Substantia nigra (tissue), 51 donors: ENCODE measurements at places on chromosomes 16 and 17.

DNA sequence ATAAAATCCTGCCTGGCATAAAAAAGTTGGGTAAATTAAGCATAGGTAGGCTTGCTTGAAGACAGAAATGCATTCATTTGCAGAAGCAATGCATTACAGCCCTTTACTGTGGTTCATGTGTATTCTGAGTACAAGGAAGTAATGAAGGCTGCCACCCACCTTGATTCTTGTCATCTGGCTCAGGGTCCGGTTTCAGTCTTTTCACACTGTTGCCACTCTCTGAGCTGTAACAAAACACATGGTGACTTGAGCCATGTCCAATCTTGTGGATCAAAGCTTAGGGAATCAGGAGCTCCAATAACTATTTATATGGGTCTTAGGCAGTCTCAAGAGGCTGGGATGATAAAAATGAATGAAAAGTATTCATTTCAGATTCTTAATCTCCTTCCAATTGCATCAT lies 22.0 kb downstream of the PSME3IP1 start:
- no peak for DNase-seq

DNA sequence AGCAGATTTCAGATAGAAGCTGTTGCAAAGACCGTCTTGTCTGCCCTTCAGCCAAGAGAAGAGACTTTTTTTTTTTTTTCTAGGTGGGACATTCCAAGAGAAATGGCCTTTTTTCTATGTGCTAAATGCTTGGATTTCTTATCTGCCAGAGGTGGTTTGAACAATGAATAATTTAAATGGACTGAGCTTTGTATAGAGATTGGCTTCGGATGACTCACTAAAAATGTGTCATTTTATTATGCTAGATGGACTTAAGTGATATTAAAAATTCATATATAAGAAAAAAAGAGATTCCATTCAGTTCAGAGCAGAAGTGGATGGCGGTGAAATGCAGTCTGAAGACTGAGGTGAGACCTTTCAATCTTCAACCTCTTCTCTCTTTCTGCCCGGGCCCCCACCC lies 58.4 kb downstream of the MEAK7 start:
- DNase-seq: no peak

- peak; percentile 15 for DNase-seq
Observed at GRCh38 chr16:54936979-54937670, 6.5 kb downstream of the IRX5 start.

GRCh38 chr16:77298418-77299360 lies 99.5 kb downstream of the SYCE1L start:
- no peak for DNase-seq

DNA sequence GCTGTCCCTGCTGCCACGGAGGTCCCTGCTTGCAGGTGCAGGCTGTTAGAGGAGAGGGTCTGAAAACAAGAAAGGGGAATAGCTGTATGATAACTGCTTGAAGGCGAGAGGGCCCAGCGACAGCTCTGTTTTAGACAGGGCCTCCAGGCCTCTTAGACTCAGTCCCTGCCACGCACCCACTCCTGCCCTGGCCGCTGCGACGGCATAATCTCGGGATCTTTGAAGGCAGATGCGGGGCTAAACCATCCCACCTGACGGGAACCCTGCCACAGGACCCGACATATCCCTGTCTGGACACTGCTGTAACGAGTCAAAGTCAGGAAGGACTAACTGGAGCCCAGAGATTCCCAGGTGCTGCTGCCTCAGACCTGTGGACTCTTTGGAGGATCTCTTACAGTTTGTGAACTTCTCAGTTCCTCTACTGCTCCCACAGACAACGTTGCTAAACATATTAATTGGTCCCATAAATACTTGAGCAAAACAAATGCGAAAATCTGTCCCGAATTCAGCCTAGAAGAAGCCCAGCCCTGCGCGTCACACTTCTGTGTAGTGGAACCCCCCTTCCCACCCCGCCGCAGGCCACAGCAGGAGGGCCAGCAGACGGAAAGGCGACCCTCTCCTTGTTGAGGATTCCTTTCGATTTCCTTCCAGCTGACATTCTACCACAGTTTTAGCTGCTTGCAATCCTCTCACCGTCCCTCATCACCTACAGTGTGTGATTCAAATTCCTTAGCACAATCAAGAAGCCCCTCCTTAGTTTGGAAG lies 998 bp upstream of the TMEM11 start:
- no peak for DNase-seq

- no peak for DNase-seq
Observed at GRCh38 chr17:489758-490329, 137.2 kb upstream of the RPH3AL start.

DNA sequence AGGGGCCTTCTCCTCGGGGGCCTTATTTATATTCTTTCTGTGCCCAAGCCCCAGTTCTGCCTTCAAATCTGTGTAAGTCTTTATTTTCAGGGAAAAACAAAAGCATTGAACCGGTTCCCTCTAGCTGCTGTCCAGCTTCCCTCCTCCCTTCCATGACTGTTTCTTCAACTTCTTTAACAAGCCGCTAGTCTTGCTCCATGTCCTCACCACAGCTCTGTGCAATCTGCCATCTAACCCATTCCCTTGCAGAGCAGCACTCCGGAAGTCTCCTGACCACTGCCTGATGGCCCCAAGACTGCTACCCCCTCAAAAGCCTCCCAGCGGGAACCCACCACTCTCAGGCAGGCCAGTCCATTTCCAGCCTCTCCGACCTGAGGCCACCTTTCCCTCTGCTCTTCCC lies 16.9 kb downstream of the EMC8 start:
- no peak for DNase-seq

DNA sequence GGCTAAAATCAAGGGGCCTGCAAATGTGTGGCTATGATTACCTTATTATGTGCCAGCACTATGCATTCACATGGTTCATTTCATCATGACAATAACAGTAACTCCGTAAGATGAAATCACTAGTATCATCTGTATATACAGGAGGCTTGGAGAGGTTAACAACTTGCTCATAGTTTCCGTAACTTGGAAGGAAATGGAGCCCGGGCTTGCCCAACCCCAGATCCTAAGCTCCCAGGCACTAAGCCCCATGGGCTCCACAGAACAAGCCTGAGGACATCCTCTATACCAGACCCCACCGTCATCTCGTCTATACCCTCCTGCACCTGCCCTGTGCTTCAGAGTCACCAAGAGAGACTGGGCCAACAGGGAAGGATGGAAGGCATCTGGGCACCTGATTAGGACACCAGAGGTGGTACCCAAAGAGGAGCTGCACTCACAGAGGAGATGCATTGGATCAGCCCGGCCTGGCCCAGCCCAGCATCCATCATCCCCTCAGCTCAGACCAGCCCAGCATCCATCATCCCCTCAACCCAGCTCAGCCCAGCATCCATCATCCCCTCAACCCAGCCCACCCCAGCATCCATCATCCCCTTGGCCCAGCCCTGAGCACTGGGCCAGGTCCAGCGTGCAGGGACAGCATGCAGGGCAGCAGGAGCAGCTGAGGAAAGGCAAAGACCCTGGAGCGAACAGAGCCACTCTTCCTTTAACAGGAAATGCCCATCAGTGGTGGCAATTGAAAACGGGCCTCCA lies 28.5 kb downstream of the NSMCE1 start:
- no peak for DNase-seq

GRCh38 chr17:6943406-6943805 lies 52.4 kb upstream of the ALOX12 start:
- no peak for DNase-seq

DNA sequence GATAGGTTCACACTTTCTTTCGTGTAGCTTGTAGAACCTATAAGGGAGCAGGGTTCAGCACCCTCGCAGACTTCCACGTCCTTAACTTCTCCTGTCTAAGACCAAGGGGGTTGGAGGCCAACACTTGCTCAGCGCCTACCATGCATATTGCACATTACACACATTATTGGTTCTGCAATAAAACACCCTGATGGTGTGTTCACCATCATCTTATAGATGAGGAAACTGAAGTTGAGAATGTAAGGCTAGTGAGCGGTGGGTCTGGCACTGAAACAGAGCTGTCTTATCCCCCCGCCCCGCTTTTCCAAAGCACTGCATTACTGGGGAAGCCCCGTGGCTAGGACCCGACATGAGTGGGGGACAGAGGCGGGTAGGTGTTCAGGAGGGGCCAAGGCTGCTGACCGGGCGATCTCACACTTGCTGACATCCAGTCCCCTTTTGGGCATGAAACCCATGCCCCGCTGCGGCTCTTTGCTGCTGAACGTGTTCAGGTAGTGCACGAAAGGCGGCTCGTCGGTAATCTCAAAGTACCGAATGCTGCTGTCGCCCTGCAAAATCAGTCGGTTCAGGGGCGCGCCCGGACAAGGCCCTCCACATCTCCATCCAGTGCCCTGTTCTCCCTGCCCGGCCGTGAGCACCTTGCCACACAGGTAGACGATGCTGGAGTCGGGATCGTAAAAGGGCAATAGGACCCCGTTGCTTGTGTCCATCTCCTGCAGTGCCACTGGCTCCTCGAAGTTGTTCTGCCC lies 6.2 kb downstream of the CORO6 start:
- no peak for DNase-seq

DNA sequence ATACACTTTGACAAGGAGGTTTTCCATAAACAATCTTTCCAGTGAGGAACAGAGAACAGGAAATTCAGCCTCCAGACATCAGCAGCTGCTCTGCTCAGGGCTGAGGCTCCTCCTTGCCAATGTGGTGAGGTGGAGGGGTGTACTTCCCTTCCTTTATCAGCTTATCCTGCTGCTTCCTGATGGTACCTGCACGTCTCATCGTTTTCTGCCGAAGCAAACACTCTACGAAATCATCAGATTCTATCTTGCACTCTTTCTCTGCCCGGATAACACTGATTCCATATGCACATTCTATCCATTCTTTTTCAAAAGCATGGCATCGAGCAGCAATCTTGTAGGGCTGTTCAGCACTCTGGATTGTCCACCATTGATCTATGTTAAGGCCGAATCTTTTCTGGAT lies 15.4 kb upstream of the SEZ6 start:
- no peak for DNase-seq

DNA sequence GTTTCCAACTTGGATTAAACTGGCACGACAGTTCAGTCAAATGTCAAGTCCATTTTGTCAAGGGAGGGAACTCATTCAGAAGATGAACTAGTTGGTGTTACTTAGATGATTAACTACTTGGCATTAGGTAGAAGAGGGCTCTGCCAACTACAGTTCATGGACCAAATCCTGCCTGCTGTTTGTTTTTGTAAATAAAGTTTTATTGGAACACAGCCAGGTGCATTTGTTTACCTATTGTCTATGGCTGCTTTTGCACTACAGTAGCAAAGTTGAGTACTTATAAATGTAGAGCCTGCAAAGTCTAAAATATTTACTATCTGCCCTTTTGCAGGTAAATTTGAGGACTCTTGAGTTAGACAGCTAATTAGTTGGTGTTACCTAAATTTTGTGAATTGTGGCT lies 410.0 kb downstream of the MAF start:
- DNase-seq: no peak

- no peak for DNase-seq
Observed at GRCh38 chr17:909642-910323, 69.8 kb downstream of the NXN start.

DNA sequence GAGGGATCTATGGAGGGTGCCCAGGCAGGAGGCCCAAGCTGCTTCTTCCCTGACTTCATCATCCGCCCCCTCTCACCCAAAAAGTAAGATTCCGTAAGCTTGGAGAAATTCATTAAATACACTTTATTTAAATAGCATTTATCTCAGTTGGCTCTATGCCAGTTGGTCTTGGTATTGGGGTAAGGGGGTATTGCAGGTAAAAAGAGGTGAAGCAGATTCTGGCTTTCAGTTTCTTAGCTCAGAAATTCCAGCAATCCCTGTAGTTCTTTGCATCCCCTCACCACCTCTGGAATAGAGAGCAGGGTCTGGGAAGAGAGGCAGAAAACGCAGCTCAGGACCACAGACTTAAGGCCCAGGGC lies 750 bp upstream of the ALDOC start:
- DNase-seq: no peak

- DNase-seq: no peak
Observed at GRCh38 chr16:29684679-29685078, 5.7 kb downstream of the QPRT start.

DNA sequence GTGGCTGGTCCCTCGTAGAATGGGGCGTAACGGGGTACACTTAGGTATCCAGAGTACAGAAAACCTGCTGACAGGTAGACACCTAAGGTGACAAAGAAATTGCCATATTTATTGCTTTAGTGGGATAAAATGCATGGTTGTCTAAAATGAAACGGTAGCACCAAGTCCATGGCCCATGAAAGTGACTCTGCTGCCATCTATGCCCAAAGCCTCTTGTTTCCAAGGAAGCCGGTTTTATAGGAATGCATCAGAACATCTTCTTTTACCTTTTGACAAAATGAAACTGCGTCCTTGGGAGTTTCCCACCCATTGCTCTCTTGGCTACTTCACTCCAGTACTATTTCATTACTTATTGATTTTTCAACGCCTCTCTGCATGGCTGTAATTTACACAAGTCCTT lies 151.3 kb upstream of the ZFHX3 start:
- no peak for DNase-seq

GRCh38 chr16:26447570-26447969 lies 619.2 kb upstream of the C16orf82 start:
- DNase-seq: no peak

DNA sequence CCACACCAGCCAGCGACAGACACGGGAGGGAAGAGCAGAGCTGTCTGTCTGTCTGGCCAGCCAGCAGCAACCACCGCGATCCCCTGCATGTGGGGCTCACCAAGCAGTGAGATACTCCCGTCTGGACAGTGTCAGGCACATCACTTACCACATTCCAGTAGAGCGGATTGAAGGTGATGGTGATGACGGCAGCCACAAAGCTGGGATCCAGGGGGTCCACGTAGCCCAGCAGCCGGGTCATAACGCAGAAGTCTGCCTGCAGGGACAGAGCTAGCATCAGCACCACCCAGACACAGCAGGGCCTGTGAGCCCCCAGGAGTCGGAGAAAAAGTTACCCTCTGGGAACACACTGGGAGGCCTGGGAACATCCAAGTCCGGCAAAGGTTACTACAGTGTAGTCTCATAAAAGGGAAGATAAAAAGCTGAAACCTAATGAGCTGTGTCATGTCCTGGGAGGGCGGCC lies 14.7 kb downstream of the PEMT start:
- DNase-seq: no peak

- DNase-seq: no peak
Observed at GRCh38 chr16:19316846-19317245, 31.3 kb downstream of the CLEC19A start.

GRCh38 chr17:63082273-63082861 lies 116.3 kb downstream of the TANC2 start:
- no peak for DNase-seq

DNA sequence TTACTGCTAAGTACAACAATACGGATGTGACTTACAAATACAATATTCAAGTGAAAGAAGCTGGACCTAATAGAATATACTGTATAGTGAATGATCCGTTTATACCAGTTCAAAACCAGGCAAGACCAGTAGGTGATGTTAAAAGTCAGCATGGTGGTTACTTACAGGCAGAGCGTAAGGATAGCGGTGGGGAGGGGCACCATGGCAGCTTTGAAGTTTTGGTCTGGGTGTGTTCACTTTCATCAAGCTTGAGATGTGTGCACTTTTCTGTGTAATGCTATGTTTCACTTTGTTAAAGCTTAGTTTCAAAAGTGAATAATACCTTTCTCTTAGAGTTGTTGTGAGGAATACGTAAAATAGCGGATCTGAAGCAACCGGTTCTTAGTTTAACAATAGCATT lies 16.5 kb upstream of the SLC35G3 start:
- DNase-seq: no peak
